ENCODE measurements at places on chromosomes 1 and 21.

DNA sequence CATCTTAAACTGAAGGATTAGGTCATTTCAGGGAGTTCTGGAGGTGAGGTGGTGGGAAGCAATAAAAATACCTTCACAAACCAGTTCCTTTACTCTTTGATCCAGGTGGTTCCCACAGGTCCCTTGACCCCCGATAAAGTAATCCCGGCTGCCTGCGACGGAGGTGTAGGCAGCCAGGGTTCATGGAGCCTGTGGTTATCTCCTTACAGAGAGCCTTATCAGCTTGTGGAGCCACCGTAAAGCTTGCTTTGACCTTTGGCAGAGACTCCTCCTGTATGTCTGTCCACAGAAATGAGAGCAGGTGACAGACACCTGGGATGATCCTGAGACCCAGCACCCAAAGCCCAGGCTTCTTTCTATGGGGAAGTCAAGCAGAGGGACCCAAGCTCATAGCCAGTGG, 243.4 kb downstream of the KIF26B start:
- no peak for DNase-seq

DNA sequence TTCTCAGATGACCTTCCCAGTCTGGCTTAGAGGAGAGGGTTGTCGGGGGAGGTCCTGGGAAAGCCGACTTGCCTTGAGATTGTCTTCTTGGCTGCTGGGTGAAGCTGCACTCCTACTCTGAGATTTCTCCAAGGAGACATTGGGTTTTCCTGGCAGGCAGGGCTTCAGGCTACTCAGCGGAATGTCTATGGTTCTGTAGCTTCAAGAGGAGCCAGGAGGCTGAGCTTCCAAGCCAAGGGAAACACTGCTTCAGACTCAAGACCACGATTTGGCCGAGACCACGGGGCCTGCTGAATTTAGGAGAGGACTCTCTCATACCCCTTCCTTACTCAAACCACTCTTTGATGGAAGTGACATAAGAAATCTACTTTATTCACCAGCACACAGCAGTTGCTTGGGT, 67.8 kb downstream of the NTMT2 start:
- no peak for DNase-seq

DNA sequence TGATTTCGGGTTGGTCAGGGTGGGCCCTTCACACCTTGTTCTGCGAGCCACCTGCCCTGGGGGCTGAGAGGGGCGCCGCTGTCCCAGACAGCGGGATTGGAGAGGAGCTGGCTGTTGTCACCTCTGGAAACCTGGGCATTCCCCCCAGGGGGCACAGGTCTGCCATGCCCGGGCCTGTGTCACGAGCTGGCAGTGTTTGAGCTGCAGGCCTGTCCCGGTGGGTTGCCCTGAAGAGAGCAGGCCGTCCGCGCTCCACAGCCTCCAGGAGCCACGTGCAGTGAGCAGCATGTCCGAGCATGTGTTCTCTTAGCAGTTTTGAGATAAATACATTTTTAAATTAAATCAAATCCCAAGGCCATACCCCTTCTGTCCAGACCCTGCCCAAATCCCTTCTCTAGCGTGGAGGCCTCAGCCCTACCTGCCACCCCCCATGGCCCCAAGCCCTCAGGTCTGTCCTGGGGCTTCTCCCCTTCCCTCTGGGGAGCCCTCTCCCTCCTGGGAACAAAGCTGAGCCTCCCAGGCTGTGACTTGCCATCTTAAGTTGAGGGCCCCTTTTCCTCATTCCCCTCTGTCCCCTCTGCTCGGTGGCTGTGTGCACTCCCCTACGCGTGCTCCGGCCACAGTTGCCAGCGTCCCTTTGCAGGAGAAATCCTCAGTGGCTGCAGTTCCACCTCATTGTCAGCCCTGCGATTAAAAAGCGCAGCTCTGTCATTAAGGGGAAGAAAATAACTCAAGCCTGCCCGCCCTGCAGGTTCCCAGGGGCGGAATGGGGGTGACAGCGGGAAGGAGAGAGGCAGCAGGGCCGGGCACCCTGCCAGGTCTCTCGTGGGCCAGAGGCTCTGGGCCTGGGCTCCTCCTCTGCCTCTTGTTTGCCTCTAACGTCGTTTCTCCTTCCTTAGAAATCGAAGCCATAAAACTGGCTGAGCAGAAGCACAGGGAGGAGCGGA, 26.6 kb downstream of the SLX9 start:
- no peak for DNase-seq

DNA sequence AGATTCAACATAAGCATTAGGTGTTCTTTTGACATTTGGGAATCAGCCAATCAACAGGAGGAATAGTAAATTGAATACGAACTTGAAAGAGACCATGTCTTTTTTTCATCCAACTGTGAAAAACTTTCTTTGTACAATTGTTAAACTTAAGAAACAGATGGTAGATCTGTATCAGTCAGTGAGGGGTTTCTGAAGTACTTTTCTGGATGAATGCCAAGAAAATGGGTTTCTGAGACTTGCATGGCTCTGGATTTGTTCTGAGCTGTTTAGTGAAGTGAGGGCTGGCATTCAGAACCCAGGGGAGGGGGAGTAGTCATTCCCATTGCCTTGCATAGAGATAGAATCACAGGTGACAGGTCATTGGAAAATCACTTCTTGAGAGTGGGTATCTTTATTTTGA, 37.4 kb downstream of the PTPRC start:
- DNase-seq, result no peak

GRCh38 chr1:152461544-152461943, 47.5 kb upstream of the CRNN start:
- peak; percentile 35 for DNase-seq

DNA sequence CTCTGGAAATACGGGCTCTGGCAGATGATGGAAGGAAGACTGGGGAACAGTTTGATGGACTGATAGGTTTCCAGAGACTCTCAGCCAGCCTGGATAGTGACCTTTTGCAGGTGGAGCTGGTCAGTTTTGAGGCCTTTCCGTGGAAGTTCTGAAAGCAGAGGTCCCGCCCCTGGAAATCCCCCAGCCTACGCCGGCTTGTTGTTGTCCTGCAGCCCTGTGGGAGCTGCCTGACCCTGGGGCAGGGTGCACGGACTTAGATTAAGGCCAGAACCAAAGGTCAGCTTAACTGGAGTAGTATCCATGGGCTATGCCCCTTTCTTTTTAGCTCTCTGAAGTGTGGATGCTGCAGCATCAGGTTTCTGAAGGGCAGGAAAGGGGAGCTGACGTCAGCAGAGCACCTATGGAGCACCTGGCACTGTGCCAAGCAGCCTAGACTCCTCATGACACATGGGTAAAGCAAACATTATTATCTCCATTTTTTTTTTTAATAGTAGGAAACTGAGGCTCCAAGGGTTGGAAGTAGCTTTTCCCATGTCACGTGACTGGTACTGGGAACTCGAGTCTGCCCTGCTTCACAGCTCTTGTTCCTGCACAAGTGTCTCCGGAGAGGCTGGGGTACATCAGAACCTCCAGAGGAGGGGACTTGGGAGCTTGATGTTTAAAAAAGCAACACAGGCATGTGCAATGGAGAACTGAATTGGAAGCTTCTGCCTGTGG, 38.5 kb downstream of the IER5 start:
- no peak for DNase-seq

DNA sequence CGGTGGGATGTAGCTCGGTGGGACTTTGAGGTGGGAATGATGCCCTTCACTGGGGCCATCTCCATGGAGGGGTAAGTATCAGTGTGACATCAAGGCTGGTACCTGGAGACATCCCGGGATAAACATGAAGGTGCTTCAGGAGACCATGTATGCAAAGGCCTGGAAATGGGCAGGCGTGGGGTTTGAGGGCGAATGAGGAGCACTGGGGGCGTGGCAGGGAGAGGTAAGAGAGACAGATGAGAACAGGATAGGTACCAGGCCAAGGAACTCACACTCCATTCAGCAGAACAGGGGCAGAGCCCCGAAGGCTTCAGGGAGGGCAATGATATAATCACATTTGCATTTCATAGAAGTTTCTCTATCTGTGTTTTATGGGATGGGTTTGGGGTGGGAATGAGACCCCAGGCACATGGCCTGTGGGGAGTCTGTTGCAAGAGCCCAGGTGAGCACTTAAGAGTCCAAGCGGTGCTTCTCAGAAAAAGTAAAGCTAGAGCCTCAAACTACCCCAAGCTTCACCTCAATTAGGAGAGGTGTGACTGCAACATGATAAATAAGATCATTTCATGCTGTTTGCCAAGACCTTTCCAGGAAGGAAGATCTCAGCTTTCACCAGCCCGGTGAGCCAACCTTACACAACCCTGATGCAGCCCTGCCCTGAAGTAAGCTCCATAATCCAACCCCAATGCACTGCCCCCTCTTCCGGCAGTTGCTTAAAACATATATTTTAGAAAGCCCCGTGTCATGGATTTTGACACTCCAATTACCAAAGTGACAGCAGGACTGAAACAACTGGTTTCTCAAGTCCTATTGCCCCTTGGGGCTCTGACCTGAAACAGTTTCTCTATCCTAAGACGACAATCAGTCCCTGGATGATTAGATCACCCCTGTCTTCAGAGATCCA, 7.4 kb downstream of the S100A9 start:
- no peak for DNase-seq

GRCh38 chr1:108817811-108818210, 39.1 kb downstream of the AKNAD1 start:
- no peak for DNase-seq

GRCh38 chr1:4468804-4469514, 185.4 kb upstream of the AJAP1 start:
- no peak for DNase-seq

GRCh38 chr1:153922076-153922971, 448 bp downstream of the GATAD2B start:
- DNase-seq, result peak; percentile 26

DNA sequence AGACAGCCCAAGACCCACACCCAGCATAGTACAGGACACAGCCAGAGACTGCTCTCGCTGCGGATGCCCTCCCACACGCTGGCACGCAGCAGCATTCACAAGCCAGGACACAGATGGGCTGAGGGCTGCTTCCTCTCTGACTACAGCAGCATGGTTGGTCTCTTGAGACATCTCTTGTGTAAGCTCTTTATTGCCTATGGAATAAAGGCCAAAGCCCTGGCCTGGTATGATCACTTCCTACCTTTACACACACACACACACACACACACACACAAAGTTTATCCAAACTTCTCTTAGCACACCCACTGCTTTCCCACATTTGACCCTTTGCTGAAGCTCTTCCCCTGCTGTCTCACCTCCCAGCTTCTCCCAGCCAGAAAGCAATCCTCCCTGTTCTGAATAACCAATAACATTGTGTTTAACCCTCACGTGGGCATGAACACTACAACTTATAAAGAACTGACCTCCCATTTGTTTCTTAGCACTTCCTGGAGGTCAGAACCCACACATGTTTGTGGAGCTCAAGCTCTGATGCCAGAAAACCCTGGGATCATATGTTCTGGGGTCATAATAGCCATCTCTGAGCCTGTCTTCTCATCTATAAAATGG, 1.2 kb upstream of the LUZP1 start:
- DNase-seq, result no peak

DNA sequence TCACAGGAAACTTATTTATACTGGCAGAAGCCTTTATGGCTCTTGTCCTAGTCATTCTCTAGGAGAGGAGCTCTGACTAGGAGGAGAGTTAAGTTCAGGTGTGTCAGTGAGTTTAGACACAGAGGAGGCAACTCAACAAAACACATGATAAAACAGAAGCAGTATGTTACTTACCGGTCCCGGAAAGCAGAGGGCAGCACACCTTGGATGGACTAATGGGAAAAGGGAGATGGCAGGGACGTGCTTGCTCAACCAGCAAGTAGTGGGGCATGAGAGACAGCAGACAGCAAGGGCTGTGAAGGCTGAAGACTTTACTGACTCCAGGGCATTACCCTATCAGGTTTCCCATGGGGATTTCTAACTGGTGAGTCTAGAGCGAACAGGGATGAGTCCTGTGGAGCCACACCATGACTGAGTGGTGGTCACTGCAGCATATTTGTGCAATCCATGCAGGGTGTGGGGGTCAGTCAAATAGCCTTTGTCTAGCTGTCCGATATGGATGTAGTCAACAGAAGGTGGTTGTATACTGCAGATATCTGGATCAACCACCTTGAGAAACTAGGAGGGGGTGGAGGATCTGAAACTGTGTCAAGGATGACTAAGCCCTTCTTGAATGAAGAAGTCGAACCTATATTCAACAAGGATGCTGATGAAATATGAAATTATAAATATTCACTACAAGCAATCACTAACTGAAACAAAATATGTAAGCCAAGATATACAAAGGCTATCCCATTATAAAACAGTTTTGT, 596.3 kb upstream of the CHRM3 start:
- no peak for DNase-seq

- DNase-seq, result no peak
Observed at GRCh38 chr1:241612533-241613477, 27.4 kb downstream of the CHML start.

GRCh38 chr1:247857069-247857984, at the start of gene TRIM58:
Gene TRIM58 (plus strand): TSS chr1:247857187. CDS start chr1:247857247, 60 bp downstream.
- DNase-seq, result peak; percentile 2

DNA sequence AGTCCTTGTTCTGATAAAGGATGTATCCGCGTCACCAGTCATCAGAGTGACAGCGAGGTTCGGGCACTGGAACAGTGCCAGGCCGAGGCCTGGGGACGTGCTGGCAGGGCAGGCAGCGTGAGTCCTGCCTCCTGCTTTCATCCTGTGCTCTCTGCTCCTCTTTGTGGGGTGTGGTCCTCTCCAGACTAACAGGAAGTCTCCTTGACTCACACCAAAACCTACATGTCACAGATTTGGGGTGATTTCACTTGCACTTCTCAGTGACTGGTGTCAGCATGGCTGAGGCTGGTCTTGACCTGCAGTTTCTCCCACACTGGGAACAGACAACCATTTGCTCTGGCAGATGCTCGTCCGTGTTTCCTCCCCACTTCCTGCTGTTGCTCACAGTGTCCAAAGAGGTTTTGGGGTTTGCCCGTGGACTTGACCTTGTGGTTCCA, 8.8 kb upstream of the NLRP3 start:
- DNase-seq, result no peak

- no peak for DNase-seq
Observed at GRCh38 chr21:33189237-33189636, 40.5 kb upstream of the IFNAR2 start.

DNA sequence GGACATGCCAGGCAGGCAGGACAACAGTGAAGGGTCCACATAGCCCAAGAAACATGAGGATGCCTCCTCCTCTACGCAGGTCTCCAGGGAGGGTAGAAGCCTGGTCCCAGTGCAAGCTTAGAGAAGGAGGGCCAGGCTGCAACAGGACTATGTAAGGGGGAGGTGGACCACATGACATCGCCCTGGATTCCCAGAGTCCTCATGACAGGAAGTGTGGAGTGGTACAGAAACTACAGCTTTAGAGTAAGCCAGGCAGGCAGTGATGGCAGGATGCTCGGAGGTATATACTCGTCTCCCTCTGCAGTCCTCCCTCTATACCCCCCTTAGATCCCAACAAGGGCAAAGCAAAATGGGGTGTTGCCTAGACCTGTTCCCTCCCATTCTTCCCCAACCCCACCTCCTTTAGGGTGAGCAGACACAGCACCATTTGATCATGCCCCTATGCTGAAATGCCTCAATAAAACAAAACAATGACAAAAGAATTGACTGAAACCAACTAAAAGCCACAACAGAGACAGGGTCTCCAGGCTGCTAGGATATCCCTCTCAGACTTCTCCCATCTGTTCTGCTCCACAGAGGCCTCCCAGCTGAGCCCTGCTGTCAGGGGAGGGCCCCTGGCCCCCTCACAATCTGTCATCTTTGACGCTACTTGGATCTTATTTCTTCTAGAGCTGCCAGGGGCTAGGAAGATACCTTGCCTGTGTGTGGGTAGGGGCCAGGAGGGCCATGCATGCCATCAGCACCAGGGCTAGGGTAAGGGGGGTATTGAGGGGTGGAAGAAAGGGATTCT, 13.1 kb downstream of the FAM78B start:
- no peak for DNase-seq

GRCh38 chr21:32757804-32758203, 13.8 kb downstream of the PAXBP1 start:
- no peak for DNase-seq

Data from stimulated activated CD8-positive, alpha-beta memory T cell treated with anti-CD3 and anti-CD28 coated beads, Interleukin-7, amount 100 ng/mL, for 48 hours (primary cell).